ENCODE measurements at places on chromosomes 6 and 20.
A peak's percentile ranks its signal among the peaks of the same experiment; 100 is the strongest.

DNA sequence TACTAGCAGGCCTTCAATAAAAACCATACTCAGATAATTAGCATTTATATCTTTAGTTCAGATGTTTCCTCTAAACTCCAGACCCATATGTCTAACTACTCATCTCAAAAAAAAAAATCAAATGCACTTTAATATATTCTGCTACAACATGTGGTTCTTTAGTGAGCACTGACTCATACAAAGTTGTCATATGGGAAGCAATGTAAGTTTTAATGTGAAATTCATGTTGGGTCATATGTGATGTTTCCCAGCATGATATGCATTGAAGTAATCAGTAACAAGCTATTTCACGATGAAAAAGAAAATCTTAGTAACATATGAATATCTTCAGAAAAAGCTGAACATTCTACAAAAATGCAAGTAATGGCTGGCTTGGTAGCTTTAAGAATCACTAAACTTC lies 859.7 kb upstream of the ADGRB3 start:
- no peak for DNase-seq

- no peak for DNase-seq
Observed at GRCh38 chr20:50471231-50471630, 39.0 kb upstream of the PTPN1 start.

DNA sequence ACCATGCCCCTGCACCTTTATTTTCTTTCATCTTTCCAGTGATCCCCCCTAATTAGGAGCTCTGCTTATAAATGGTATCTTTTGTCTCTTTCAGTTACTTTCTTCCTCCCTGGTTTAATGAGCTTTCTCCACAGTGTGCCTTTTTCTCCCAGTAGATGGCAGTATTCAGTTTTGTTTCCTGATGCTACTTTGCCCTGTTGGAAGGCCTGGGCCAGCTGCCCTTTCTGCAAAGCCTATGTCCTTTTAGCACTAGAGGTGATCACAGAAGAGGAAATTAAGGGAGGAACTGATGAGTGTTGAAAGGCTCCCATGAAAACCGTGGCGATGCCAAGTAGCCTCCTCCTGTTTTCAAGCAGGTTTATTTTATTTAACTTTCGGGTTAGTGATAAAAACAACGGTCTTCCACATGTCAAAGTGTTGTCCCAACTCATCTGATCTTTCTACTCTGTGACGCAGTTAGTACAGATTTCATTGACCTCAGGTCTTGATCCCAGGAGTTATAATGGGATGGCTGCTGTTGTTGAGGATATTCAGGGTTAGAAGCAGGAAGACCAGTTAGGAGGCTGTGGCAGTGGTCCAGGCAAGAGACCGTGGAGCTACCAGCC lies 184.2 kb upstream of the BMP2 start:
- peak; percentile 20 for DNase-seq

DNA sequence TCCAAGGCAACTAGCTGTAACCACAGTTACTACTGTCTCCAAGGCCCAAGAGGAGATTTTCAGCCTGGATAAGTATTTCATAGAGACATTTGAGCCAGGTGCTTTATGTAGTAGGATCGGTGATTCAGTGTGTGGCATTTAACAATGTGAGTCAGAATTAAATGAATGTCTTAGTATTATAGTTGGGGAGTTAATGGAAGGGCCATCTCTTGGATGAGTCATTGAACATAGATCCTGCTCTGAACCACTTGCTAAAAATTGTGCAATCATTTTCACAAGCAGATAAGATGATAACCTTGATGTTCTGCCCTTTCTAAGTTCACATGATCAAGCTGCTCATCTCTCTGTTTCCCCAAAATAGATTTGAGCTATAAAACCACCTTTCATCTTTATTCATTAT lies 668.9 kb upstream of the CITED2 start:
- no peak for DNase-seq

- no peak for DNase-seq
Observed at GRCh38 chr6:29354980-29355379, 13.7 kb downstream of the OR5V1 start.

DNA sequence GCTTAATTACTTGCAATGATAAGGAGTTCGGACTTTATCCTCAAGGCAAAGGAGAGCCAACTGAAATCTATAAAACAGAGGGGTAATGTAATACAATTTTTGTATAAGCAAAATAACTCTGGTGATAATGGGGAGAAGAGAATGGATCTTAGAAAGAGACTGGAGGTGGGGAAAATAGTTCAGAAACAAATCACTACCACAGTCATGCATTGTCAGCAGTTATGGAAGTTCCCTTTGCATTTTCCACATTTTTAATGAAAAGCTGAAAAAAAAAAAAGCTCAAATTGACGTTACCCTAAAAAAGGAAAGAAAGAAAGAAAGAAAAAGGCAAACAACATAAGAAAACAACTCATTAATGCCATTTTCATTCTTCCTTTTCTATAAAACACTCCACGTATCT lies 337.6 kb upstream of the HSF2 start:
- no peak for DNase-seq

GRCh38 chr6:38528196-38528965 lies 111.3 kb downstream of the BTBD9 start:
- DNase-seq: no peak

DNA sequence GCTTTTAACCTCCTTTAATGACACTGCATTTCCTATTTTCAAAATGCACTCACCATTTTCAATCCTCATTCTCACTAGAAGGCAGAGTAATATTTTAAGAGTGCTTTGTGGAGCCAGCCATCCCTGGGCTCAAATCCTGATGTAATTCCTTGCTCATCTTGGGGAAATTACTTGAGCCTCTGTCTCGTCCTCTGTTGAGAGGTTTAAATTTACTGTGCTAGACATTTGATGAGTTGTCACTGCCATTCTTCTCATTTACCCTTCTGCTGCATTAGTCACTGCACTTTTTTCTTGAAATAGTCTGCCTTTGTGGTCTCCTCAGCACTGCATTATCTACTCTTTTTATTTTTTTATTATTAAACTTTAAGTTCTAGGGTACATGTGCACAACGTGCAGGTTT lies 150.0 kb upstream of the HDDC2 start:
- DNase-seq: no peak

- DNase-seq: no peak
Observed at GRCh38 chr6:142702501-142703460, 242.2 kb downstream of the HIVEP2 start.
